ENCODE measurements at places on chromosomes 3 and 15.
A peak's percentile ranks its signal among the peaks of the same experiment; 100 is the strongest.

DNA sequence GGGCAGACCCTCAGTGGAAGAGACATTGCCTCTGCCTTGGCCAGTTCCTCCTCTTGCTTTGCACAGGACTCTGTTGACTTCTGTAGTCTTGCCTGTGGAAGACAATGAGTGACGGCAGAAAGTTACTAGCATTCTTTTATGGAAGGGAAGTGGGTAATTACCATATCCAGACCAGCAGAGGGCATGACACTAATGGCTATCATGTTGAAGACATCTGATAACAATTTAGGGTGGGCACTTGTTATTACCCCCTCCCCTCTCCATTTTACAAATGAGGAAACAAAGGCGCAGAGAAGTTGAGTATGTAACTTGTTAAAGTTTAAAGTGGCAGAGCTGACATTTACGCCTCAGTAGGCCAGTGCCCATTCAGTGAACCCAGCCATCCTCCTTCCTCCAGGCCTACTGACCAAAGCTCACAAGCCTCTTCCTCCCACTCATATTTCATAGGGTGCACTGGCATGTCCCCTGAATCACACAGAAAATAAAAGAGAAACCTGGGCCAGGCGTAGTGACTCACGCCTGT is 48.2 kb upstream of the FMN1 start:
- DNase-seq: peak; percentile 23

DNA sequence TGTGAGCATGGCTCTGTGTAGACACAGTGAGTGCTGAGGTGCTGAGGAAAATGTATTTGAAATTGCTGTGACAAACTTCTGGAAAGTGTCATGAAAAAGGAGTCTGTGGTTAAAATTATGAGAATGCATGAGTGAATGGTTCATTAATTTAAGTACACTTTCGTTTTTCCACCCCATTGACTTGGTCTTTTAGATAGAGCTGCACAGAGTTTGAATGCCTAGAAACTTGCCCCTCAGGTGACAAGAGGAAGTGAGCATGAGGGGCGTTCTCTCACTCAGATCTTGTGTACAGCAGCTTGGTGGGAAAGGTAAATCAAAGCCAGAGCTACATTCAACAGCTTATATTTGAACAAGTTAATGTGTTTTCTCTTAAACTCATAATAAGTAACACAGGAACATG is 296.8 kb downstream of the WDR72 start:
- no peak for DNase-seq

DNA sequence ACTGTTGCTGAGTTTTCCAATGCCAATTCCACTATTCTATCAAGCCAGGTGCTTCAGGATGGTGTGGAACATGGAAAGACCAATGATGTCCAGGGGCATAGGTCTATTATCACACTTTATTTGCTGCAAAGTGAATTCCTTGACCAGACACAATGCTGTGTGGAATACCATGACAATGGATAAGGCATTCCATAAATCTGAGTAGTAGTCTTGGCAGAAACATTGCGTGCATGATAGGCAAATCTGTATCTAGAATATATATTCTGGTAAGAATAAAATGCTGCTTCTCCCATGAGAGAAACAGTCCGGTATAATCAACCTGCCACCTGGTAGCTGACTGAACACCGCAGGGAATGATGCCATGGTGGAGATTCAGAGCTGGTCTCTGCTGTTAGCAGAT is 70.0 kb upstream of the ALDH1A3 start:
- no peak for DNase-seq

- DNase-seq: no peak
Observed at GRCh38 chr15:64017591-64018163, 28.6 kb downstream of the DAPK2 start.

DNA sequence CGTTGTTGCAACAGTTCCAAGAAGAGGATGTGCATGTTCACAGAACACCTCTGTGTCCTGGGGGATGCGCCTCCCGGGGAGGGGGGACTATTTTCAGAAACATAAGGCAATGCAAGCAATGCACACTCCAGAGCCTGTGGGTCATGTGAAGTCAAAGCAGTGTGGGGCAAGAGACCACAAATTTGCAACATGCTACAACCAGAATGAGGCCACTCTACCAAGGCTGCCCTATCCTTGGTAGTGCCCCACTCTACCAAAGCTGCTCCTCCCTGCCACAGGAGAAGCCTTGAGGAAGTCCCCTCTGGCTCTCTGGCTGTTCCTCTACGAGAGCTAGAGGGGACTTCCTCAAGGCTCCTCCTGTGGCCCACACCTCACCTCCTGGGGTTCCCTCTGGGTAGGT is 8.4 kb upstream of the NR2C2 start:
- DNase-seq: no peak

DNA sequence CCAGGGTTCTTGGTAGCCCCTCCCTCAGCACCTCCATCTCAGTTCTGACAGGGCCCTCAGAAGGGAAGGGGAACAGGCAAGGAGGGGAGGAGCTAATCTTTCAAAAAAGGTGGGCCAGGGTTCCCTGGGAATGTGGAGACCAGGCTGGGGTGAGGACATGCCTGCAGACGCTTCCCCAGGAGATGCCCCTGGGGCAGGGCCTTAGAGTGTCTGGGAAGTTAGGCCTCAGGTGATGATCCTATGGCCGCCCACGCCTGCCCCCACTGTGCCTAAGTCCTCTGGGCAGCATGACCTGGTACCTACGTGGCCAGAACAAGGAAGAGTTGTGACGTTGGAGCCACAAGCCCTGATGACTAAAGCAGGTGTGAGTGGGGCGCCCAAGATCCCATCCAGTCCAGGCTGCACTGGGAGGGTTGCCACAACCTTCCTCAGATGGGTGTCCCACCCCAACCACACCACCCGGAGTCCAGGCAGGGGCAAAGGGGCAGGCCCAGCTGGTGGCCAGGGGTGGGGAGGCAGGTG is 3.9 kb upstream of the SEMA3B start:
- no peak for DNase-seq

DNA sequence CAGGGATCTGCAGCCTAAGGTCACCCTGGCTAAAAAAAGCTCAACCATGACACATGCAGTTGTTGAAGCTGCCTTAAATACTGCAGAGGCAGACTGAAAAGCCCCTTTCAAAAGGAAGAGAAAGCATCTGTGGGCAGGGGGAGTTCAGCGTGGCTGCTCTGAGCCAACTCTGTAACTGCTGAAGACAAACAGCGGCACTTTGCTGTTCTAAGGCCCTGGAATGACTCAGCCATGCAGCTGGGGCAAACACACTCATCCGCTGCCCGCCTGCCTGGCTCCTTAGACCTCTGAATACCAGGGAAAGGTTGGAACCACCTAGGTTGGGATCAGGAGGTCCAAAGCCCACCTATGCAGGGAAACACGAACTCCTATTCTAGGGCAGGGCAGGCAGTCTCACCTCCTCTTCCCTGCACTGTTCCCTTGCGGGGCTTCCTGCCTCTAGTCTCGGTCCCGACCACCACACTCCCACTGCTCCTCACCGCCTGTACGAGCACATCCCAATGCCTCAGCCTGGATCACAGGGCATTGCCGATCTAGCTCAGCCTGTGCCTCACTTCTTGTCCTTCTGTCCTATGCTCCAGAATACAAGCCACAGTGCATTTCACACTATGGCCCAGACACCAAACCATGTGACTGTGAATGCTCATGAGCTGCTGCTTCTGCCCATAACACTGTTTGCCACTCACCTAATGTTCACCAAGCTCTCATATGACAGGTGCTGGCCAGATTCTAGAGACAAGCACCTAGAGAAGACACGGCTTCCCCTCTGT is 6.6 kb upstream of the MUSTN1 start:
- DNase-seq: no peak

DNA sequence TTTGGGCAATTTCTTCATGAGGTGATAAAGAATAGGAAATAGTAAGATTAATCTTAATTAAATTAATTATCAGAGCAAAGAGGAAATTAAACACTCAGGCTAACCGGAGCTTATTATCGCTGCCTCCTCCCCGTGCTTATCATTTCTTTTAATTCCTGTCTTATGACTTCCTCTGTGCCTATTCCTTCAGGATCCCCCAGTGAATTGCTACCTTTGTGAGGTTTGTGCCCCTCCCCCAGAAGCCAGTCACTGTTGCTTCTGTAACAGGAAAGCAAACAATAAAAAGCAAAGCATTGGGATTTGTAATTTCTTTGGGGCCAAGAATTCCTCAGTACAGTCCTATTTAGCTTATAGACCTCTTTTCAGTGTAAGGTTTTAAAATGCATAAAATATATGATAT is 164.5 kb downstream of the CADPS start:
- DNase-seq: no peak

DNA sequence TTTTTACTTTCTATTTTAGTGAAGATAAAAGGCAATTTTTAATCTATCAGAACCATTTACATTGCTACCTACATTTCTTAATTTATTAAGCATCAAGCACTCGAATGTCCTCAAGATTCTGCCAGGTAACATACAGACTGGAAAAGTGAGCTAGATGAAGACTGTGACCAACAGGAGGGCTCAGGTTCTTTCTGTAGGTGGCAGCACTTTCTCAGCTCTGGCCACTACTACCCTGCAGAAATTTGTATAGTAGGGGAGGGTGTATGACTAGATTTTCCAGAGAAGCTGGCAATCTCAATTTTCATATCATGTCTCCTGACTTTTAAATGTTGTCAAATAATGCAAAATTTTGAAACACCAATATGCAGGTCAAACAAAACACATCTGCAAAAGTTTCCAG is 165.0 kb upstream of the SUCLG2 start:
- no peak for DNase-seq

DNA sequence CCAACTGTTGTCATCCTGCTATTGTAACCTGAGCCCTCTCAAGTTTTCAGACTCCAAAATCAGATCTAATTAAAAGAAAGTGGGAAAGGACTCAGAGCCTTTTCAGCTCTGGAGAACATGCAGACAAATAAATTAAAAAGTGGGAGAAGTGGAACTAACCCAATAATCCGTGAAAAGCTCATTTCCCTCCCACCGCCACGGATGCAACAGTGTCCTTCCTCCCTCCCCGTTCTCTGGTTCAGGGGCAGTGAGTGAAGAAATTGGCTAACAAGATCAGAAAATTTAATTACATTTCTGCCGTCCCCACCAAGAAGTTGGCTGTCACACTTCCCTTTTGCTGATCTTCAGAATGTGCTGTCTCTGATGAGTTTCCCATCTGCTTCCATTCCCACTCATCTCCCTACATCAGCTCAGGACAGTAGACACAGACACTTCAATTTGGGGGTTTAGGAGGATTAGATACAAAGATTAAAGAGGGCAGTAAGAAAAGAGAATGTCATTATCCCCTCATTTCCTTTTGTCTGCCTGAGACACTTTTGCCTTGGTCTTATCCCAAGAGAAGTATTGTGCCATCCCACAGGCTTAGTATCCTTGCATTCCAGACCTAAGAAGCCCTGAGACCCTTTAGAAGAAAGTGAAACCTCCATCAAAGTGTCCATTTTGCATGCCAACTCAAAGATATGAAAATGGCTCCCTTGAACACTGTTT is 335.7 kb upstream of the PPP2R3A start:
- DNase-seq: no peak

GRCh38 chr3:76523337-76523736 is 516.6 kb upstream of the ROBO2 start:
- no peak for DNase-seq

GRCh38 chr3:122893282-122893681 is 98.4 kb downstream of the SLC49A4 start:
- no peak for DNase-seq

- no peak for DNase-seq
Observed at GRCh38 chr3:34109846-34110245, 311.4 kb downstream of the PDCD6IP start.

- DNase-seq: no peak
Observed at GRCh38 chr3:165159760-165160421, 36.3 kb downstream of the SLITRK3 start.

GRCh38 chr3:171491361-171491760 is 31.2 kb upstream of the TNIK start:
- no peak for DNase-seq

DNA sequence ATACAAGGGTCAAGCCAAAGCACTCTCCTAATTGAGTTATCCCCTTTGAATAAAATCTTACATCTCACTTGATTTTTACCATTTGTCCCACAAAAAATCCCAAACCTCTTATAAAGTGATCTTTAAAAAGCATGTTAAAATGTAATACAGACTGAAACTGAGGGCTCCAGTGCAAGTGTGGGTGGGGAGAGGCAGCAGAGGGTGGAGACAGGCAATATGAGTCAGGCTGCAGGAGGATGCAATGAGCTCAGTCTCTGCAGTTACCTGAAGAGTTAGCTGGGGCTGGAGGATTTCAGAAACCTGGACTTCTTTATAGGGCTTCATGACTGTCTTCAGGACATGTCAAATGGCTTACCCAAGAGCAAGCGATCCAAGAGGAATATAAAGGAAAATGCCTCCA is 14.2 kb upstream of the COLQ start:
- no peak for DNase-seq

GRCh38 chr3:62624185-62624584 is 250.8 kb upstream of the FEZF2 start:
- no peak for DNase-seq

GRCh38 chr15:101092156-101092866 is 159.5 kb downstream of the CHSY1 start:
- no peak for DNase-seq

GRCh38 chr3:72263223-72263990 is 478.5 kb upstream of the PROK2 start:
- DNase-seq: no peak

GRCh38 chr15:25133804-25134203 is 179.0 kb downstream of the SNRPN start:
- DNase-seq: no peak

DNA sequence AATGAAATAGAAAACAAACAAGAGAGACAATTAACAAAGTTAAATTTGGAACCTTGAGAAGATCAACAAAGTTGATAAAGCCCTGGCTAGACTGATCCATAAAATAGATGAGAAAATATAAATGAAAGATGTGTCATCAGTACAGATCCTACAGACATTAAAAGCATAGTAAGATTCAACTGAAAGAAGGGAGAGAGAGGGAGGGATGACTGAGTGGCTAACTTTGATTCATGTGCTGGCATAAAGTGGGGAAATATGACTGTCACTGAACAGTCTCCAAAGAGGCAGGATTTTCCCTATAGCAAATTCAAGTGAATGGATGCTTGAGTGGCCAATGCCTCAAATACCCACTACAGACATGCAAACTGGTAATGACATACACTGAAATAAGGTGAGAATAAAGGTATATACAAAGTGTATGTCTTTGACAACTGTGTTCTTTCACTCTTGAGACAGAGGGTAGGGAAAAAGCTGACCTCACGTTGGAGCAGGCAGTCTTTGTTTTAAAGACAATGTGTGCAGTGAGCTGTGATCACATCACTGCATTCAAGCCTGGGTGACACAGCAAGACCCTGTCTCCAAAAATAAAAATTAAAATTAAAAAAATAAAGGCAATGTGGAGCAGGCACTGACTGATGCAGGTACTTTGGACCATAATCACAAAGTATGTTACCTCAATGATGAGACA is 35.9 kb upstream of the CHD2 start:
- DNase-seq: no peak

GRCh38 chr3:112143251-112143650 is 10.2 kb upstream of the GCSAM start:
- no peak for DNase-seq

- no peak for DNase-seq
Observed at GRCh38 chr3:23726811-23727548, 78.8 kb upstream of the UBE2E1 start.

GRCh38 chr3:56061279-56061626 is 407.0 kb downstream of the ERC2 start:
- DNase-seq: no peak

GRCh38 chr15:61057830-61058529 is 171.1 kb downstream of the RORA start:
- DNase-seq: peak; percentile 56

All from MG63 (cell line).